Substantia nigra (tissue), 51 donors: ENCODE measurements at places on chromosomes 12 and 14.

GRCh38 chr14:102418853-102419240, 56.1 kb downstream of the TECPR2 start:
- DNase-seq, result no peak

- no peak for DNase-seq
Measured at GRCh38 chr12:50642035-50642451, 121.9 kb upstream of the ATF1 start.

GRCh38 chr12:60035835-60036234, 440.0 kb downstream of the SLC16A7 start:
- no peak for DNase-seq

GRCh38 chr12:95322326-95322725, 104.7 kb downstream of the VEZT start:
- no peak for DNase-seq
